ENCODE measurements at places on chromosomes 7 and 10.
A peak's percentile ranks its signal among the peaks of the same experiment; 100 is the strongest.

DNA sequence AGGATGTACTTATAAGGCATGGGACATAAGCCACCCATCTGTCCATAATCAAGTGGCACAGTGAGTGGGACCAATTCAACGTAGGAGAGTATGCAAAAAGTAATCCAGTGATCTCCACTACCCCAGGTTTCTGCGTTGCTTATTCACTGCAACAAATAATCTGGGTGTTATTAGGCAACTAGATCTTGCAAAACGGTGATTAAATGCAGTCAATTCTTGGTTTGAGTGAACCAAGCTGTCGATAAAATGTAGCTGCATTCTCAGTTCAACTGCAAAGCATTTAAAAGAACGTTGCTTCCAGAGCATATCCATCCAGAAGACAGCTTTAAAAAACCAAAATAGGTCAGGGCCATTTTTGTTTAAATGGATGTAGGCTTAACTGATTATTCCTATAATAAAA is 5.0 kb downstream of the LSMEM1 start:
- DNase-seq = no peak

DNA sequence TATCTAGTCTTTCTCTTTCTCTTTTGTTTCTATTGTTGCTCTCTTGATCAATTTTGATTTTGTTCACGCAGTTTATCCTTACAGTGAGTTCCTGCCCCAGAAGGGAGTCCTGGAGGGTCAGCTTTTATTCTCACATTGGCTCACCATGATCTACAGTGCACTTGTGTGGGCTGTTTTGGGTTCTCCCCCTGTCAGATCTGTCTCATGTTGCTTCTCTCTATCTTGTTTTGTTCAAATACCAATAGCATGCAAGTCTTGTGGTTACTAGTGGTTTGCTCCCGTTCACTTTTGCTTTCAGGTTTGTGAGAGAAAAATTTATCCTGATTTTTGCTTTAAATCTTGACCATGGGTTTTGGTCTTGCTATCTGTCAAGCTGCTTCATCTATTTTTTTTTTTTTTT is 74.3 kb downstream of the PTN start:
- DNase-seq = no peak

DNA sequence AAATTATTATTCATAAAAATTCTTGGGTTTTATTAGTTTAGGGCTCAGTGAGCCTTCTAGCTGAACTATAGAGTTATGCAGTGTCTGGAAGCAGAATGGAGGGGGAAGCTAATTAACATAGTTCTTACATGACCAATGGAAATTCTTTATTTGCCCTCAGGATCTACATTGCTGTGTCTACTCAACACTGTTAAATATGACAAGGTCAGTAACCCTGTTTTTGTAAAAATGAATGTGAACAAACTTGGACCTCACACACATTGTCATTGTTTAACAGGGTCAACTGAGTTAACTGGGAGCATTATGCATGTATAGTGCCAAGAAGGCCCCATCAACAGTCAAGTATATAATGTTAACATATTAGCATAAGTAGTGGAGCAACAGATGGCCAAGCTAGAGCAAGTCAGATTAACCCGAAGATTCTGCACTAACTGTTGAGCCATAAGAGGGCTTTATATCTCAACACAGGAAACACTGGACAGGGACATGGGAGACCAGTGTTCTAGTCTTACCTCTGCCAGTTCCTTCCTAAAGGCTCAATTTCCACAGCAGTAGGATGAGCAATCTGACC is 122.5 kb upstream of the SEM1 start:
- no peak for DNase-seq

DNA sequence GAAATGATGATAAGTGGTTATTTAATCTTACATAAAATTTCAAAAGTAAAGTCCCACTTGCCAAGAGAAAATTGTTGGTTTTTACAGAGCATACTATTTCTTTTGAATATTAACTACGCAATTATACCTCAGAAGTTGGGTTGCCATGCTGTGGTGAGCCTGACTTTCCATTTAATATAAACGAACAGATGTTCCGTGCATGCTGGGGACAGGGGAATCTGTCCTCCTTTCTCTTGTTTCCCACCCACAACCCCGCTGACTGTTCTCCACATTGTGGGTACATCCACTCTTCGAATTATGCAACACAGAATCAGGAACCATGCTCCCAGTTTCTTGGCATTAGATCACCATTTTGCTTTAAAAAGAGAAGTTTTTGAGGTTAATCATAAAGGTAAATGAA is 29.2 kb upstream of the RTKN2 start:
- no peak for DNase-seq

DNA sequence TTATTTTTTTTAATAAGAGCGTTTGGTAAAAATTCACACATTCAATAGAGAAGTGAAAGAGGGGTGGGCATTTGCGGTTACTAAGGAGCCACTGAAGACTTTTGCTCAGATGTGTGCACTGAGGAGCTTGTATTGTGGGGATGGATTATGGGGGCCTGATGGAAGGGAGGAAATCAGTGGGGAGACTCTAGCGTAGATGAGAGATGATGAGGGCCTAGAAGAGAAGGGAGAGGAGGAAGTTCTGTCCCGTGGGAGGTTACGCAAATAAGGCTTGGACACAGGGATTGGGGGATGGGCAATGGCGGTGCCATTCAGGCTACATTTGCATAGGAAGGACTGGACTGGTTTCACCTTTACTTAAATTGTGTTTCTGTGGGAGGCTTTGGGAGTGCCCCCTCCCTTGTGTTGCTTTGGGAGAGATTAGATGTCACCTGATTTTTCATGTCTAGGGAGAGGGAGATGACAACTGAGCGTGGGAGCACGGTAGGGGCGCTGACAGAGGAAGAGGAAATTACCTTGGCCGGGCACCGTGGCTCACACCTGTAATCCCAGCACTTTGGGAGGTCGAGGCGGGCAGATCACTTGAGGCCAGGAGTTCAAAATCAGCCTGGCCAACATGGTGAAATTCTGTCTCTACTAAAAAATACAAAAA is 2.2 kb upstream of the HIP1 start:
- no peak for DNase-seq

DNA sequence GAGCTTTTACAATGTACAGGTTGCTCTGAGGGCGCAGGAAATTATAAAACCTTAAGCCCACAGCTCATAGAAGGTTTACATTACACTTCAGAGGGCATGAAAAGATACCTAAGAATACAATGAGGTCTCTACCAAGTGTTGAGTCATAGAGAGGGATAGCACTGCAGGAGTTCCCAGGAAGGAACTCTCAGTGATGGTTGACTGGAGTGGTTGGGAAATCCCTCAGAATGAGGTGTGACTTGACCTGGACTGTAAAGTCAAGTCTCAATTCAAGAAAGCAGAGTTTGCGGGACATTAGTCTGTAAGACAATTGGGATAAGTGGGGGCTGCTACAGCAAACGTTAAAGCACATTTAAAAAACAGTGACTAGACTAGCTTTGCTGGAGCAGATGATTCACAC is 21.9 kb downstream of the TNKS2 start:
- DNase-seq = no peak

- no peak for DNase-seq
These were observed 271.6 kb downstream of the CSTF2T start for GRCh38 chr10:51427758-51428157.

DNA sequence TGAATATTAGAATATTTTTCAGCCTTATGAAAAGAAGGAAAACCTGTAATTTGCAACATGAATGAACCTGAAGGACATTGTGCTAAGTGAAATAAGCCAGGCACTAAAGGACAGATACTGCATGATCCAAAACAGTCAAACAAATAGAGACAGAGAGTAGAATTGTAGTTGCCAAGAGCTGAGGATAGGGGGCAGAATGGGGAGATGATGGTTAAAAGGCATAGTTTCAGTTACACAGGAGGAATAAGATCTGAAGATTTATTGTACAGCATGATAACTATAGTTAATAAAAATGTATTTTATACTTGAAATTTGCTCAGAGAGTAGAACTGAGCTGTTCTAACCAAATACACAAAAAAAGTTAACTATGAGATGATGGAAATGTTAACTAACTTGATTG is 149.0 kb upstream of the TMEM106B start:
- peak; percentile 23 for DNase-seq

DNA sequence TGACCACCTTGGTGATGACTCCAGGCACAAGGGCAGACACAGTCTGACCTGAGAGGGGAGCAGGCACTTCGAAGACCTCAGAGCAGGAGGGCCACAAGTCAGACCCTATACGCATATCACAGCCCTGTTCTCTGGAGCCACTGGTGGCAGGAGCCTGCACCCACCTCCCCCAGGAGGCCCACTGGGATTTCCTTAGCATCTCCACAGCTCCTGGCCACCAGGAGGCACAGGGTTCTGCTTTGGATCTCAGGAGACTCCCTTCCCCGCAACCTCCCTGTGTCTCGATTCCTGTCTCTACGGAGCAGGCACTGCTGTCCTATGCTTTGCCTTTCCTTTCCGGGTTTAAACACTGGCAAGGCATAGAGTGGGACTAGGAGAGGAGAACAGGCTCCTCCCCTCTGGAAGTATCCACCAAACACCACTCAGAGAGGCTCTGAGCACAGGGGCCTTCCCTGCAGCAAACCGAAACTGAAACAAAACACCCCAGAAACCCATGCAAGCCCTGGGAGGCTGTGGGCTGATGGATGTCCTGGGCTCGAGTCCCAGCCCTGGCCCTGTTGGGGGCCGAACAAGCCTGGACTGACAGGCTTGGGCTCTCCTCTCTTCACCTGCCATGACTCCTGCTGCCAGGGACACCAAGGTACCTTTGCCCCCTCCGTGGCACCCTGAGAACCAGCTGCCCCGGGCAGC is 166.3 kb downstream of the NEURL1 start:
- DNase-seq = peak; percentile 50

GRCh38 chr7:69349291-69349690 is 249.0 kb upstream of the AUTS2 start:
- no peak for DNase-seq

- no peak for DNase-seq
These were observed 169.3 kb downstream of the FAM107B start for GRCh38 chr10:14605231-14605925.

GRCh38 chr7:107711301-107711700 is 32.6 kb upstream of the CBLL1 start:
- no peak for DNase-seq

DNA sequence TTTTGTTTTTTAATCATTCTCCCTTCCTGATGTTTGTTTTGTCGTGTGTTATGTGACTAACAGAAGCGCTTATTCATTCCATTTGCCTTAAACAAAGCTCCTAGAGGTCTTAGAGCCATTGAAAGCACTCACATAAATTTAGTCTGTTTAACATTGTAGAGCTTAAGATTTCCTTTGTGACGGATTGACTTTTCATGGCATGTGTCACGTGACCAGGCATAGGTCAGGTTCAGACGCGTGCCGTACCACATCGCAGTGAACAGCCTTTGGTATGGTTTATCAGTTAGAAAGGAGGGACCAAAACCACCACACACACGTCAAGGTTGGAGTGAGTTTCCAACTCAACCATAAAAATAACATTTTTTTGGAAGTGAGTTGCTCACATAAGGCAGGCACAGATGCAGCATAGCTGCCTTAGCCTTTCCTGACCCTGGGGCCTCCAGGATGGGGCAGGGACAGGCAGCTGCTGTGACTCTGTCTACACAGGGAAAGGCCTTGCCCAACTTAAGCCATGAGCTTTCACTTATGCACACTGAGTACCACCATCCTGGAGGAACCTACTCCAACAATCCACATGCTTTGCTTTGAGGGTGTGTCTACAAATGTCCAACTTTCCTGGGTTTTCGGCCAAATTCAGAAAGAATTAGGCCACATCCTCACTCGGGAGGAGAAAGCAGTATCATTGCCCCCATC is 55.5 kb downstream of the WDFY4 start:
- no peak for DNase-seq

GRCh38 chr10:111370101-111370500 is 293.3 kb downstream of the ADRA2A start:
- no peak for DNase-seq

DNA sequence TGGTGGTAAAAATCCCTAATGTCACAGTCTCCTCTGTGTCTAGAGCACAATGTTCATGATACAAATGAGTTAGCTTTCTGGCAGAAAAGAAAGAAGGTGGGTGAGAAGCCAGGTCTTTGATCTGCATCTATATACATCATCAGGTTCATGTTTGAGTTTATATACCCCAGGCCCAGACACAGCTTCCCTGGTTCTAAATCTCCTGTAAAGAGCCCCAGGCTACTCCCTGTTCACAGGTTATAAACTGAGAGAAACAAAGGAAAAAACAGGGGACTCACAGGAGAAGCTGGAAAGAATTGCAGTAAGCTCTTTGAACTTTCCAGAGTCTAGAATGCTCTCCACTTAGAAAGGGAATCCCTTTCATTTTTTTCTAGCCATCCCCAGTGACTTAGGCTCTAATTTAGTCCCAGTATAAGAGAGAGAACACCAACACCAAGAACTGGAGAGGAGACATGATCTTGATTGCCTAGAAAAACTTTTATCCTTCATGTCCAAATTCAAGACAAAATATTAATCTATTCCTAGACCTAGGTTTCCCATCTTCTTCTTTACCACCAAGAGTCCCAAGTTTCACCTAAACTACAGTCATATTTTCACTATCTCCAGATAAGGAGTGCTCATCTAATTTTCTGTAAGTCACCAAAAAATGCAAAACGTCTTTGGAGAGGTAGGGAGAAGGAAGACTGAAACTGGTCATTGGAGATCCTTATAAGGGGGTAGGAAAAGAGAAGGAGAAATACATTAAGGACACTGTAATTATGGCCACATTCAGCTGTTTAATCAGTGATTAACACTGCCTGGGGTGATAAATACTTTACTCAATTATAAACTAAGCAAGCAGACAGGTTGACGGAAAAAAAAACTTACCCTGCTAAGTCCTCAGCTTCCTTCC is 469 bp downstream of the MSS51 start:
- no peak for DNase-seq

DNA sequence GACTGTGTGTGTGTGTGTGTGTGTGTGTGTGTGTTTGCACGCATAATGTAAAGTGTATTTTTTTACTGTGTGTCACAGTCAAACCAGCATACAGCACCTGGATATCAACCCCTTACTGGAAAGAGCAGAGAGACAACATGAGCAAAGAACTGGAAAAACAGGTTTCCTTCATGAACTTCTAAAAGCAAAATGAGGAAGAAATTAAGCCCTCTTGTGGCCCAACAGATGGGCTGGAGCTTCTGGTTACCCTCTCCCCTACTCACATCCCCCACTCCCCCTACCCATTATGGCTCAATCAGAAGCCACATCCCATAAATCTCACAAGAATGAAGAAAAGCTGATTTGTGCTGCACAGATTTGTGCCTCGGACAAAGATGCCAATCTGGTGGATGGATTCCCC is 36.2 kb downstream of the PDE1C start:
- DNase-seq = no peak

DNA sequence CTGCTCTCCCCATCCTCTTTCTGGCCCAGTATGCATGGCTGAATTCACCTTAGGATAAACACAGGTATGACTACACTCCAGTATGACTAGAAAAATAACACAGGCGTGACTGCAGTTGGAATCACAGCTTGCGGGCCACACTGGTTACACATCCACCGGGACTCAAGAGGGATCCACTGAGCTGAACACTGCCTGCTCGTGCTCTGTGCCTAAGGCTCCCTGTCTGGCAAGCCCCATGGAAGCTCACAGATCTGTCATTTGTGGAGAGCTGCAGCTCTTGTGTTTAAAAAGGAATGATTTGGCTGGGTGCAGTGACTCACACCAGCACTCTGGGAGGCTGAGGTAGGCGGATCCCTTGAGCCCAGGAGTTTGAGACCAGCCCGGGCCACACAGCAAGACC is 26.8 kb downstream of the VOPP1 start:
- no peak for DNase-seq
